ENCODE measurements at places on chromosomes 6 and 20.

- no peak for DNase-seq
These were observed 244.4 kb downstream of the SLC24A3 start for GRCh38 chr20:19456595-19457395.

DNA sequence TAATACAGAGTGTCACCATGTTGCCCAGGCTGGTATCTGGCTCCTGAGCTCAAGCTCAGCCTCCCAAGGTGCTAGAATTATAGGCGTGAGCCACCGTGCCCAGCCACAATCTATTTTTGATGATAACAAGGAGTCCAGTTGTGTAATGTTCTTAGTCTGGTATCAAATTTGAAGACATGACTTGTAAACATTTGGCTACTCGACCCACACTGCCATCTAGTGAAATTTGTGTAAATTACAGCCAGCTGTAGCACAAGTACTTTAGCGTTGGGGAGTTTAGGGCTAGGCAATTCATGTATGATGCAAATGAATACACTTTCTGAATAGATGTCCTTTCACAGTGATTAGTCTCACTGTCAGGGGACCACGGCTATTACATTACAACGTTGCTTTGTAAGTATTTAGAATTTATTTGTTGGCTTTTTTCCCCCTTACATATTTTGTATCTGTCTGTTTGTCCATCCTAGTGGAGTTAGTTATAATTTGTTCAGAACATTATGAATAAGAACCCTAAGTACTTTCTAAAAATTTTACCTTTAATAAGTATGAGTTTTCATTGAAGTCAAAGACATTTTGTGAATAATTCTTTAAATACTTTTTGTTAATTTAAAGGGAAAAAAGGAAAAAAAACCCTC is 139.7 kb downstream of the PRDM13 start:
- peak; percentile 54 for DNase-seq

- no peak for DNase-seq
These were observed 112.2 kb upstream of the HEY2 start for GRCh38 chr6:125637207-125637606.

- no peak for DNase-seq
These were observed 167.3 kb upstream of the GMDS start for GRCh38 chr6:2412731-2413130.

DNA sequence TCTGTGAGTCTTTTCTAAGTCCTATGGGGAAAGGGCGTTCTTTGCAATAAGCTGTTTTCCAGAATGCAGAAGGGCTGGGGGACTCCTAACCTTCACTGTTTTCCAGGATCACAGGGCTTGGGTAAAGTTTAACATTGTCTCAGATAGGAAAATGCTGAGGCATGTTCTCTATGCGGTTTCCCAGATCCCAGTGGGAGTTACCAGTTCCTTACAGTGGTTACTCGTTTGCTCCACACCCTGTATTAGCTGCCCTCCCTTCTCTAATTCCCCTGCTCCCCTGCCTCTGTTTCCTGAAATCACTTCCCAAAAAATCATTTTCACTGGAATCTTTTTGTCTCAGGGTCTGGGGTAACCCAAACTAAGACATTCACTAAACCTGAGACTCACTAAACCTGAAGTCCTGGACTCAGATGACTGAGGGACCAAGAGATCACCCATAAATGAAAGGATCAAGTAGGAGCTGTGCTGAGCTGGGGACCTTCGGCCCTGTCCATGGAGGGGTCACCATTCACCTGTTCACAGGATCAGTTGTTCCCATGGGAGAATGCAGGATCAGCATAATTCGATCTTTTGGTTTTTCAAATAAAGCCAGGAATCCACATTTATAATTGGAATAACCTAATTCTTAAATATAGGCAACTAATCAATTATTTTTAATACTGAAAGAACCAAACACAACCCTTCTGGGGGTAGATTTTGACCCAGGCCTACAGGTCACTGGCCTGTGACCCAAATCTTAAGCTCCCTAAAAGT is 76.2 kb downstream of the ISM1 start:
- no peak for DNase-seq

GRCh38 chr6:2611092-2611491 is 139.6 kb downstream of the MYLK4 start:
- DNase-seq, result no peak

GRCh38 chr20:39214828-39215227 is 252.7 kb downstream of the DHX35 start:
- no peak for DNase-seq

DNA sequence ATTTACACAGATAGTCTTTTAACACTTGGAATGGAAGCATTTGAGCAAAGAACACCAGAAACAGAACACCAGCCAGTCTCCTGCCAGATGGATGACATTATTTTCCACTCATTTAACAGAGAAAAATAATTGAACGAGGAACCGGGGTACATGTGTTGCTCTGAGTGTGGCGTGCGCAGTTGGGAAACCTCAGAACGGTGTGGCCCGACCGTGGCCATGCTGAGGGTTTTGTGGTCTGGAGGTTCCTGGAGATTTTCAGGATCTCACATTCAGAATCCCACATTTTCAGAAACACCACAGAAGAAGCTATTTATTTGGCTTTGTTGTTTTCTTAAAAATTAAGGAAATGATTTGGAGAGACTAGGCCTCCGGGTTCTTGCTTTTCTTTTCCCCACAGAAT is 126.9 kb upstream of the QKI start:
- no peak for DNase-seq

GRCh38 chr6:140485740-140486449 is 1111.4 kb upstream of the CITED2 start:
- DNase-seq, result no peak

GRCh38 chr6:130593200-130593599 is 227.4 kb downstream of the TMEM200A start:
- DNase-seq, result no peak

DNA sequence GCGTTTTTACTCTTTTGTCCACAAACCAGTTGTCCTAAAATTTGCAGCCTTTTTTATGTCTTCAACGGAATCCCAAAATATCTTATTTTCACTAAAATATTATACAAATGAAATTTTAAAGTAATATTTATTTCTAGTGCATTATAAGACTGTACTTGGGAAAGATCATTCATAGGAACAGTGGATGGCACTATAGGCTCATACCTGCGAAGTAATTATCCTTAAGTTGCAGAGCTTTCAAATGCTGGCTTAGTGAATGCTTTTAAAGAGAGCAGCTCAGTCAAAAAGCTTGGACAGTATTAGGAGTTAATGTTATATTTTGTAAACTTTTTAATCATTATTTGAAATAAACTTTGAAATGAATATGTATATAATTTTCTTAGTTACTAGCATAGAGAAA is 254.9 kb downstream of the CDKAL1 start:
- no peak for DNase-seq

DNA sequence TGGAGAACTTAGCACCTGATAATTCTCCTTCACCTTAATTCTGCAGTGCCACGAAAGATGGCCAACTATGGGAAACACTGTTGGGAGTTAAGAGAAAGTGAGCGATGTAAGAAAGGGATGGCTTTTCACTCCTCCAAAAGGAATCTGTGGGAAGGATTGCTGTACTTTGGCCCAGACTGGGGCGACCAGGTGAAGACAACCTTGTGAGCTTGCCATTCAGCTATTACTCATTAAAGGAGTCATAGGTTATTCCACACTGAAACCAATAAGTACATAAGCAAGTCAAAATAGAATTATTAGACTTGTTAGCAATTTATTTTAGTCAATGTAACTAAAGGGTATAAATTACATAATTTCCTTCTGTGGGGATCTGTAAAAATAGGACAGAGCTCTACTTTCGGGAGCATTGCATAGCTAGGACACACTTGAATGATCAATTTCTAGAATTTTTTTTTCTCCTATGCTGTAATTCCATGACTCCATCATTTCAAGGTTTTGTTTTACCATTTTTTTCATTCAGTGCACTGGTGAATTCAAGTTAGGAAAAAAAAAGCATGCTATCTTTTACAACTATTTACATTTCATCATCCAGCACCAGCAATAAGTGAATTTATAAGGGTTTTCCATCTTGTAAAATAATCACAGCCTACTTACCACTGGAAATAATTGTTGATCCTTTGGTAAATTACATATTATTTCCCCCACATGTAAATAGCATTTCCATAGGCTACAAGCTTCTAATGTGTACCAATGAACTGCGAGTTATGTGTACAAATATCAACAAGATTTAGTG is 231.7 kb downstream of the SIM1 start:
- no peak for DNase-seq

GRCh38 chr6:15770347-15771143 is 107.7 kb upstream of the DTNBP1 start:
- DNase-seq, result no peak

DNA sequence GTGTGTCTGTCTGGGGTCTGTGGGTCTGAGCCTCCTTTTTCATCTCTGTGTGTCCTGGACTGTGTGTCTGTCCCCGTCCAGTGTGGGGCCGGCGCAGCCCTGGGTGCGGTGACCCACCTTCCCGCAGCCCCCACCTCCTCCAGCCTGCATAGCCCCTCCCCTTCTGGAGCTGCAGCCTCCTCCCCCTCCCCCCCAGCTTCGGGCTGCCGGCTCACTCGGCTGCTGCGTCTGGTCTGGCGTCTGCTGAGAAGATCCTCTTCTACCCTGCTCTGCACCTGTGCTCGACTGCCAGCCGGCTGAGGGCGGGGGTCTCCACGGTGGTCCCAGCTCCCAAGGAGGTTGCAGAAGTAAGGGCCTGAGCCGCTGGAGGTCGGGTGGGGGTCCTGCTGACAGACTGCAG is 7.6 kb upstream of the LKAAEAR1 start:
- no peak for DNase-seq

DNA sequence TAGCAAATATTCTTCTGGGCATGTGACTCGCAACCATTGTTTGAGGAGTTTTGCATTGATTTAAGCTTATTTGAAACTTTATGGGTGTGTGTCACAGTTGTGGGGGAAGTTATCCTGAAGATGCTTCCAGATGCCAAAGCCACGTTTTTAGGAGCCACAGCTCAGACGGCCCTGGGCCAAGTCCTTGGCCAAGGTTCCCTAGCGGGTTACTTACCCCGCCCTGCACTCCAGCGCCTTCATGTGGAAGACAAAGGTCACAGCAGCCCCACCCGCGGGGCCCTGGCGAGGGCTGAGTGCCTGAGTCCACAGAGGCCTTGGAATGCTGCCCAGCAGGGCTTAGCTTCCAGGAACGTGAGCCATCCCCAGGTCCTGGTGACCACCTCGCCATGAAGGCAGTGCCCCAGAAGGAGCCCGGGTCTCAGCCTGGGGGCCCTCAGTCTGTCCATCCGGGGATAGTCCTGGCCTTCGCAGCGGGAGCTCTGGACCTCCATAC is 308.3 kb downstream of the CDH4 start:
- DNase-seq, result no peak

- no peak for DNase-seq
These were observed 269.9 kb downstream of the TBC1D32 start for GRCh38 chr6:121064345-121064744.

- no peak for DNase-seq
These were observed 767 bp downstream of the AP5S1 start for GRCh38 chr20:3820901-3821727.

DNA sequence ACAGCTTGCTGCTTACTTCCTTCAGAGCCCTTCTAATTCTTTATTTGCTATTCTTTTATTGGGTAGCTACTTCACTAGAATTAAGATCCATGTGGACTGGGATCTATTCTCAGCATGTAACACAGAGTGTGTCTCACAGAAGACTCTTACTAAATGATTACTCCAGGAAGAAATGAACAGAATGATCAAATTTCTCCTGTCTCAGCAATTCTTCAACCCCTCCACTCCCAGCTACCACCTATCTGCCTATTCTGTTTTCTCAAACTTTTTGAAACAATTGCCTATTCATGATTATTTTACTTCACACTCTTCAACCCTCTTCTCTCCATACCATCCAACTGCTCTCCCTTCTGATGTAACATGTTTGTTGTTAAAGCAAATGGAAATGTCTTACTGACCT is 132.6 kb downstream of the BTBD9 start:
- no peak for DNase-seq

- DNase-seq, result peak; percentile 93
These were observed 23.1 kb downstream of the GNAS start for GRCh38 chr20:58875541-58876134.

GRCh38 chr6:22544476-22544875 is 24.9 kb upstream of the HDGFL1 start:
- no peak for DNase-seq

- DNase-seq, result no peak
These were observed 55.7 kb downstream of the FAM217A start for GRCh38 chr6:4023240-4023639.

DNA sequence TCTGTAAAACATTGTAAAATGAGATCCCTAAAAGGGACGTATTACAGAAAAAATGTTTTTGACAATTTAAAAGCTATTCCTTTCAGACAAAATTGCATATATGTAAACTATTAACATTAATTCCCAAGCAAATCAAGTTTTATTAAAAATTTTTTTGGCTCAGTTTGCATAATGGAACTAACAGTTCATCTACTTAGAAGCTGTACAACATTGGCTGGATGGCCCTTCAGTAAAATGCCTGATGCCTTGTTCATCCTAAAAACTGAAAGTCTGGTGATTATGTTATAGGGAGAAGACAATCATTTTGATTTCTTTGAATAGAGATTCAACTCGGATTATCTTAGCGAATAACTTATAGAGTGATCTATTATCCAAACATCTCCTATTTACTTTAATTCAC is 52.8 kb downstream of the ADGRG6 start:
- no peak for DNase-seq

DNA sequence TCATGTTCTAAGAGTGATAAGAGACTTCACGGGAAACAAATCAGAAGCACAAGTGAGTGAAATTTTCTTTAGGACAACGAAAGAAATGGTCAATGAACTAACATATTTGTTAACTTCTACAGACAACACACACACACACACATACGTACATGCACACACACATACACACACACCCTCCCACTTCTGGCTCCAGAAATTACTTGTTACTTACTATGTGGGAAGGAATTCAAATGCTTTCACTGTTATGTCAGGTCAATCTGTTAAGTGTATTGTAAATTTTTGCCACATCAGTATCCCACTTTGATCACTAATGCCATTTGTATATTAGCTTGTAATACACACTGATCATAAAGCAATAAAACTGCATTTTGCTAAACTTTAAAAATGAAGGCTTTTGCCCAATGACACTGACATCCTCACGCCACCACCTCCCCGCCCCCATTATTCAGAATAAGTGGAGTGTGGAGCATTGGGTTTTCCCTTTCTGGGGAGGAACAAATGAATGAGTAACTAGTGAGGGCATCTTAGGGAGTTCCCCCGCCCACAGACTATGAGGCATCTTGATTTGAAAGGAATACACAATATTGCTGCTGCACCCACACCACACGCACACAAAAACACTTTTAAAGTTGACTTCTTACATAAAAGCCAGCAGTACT is 76.2 kb downstream of the ATXN1 start:
- DNase-seq, result no peak

- no peak for DNase-seq
These were observed 20.0 kb upstream of the TMEM14A start for GRCh38 chr6:52650941-52651340.

DNA sequence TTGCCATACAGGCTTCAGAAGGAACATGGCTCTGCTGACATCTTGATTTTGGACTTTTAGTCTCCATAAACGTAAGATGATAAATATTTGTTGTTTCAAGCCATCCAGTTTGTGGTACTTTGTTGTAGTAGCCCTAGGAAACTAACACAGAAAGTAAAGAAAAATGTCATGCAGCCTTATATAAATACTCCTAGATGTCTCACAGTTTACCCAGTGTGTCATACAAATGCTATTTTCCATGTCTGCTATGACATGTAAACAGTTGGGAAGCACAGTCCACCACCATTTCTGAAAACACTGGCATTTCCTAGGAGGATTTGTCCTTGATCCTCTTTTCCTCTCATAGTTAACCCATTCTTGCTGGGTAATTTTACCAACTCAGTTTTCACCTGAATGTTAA is 30.6 kb upstream of the ME1 start:
- DNase-seq, result no peak

GRCh38 chr6:137811916-137812553 is 55.0 kb upstream of the TNFAIP3 start:
- DNase-seq, result no peak

GRCh38 chr6:139448051-139448649 is 73.7 kb upstream of the CITED2 start:
- DNase-seq, result no peak

Data from HTR-8/SVneo (cell line).